ENCODE measurements at places on chromosomes 6 and 20.
A peak's percentile ranks its signal among the peaks of the same experiment; 100 is the strongest.

DNA sequence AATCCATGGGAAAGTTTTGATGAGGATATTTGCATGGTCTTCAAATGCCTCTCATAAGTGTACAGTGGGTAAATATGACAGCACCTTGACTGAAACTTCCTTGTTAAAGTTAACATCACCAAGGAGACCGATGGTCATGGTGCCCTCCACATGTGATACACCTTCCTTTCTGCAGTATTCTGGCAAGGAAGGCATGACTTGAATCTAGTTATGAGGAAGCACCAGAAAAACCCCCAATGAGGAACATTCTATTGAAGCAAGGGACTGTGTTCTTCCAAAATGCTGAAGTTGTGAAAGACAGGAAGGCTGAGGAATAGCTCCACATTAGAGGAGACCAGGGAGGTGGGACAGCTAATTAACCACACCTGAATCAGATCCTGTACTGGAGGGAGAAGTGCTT, 118.3 kb downstream of the SLC24A3 start:
- DNase-seq, result no peak

DNA sequence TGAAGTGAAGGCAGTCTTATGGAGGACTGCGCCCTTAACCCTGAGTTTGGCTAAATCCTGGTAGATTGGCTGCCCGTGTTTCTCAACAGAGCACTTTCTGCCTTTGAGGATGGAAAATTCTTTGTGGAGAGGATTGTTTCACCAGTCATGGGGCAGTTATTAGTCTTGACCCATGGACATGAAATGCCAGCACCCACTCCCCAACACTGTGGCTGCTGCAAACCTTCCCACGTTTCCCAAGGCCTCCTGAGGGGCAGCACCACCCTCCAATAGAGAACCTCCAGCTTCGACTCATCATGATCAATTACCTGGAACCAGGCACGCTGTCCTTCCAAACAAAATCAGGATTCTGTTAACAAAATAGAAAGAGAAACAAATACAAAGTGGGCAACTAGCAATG, 117.8 kb downstream of the PXDC1 start:
- no peak for DNase-seq

DNA sequence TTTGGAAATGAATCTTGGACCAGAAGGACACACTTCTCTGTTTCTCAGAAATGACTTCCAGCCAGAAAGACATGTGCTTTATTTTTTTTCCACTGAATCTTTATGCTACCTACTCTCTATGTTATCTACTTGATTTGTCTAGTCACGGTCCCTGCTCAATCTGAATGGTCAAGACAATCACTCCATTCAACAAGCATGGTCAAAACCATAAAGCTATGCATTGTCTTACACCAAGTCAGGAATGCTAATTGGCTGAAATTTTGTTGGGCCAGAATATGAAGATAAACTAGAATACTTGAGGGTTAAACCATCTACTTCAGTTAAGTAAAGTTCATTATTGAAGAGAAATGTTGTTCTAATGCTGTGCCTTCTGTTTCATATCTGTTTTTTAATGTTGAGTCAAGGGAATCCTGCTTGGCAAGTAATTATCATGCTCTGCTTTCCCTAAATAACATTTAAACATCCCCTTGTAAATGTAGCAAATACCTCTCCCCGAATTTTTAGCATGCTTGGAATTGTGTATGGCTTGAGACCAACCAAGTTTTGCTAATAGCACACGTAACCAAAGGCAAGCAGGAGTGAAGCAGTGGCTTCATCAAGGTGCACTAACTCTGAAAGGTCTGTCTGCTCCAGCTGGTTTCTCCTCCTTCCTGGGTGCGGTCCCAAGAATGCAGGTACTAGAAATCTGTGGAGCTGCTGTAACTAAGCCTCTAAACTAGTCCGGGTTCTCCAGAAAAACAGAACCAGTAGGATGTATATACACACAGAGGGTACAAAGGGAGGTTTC, 190.3 kb upstream of the CDYL start:
- no peak for DNase-seq

GRCh38 chr20:18138639-18139583, 1.2 kb downstream of the KAT14 start:
- DNase-seq, result peak; percentile 25

DNA sequence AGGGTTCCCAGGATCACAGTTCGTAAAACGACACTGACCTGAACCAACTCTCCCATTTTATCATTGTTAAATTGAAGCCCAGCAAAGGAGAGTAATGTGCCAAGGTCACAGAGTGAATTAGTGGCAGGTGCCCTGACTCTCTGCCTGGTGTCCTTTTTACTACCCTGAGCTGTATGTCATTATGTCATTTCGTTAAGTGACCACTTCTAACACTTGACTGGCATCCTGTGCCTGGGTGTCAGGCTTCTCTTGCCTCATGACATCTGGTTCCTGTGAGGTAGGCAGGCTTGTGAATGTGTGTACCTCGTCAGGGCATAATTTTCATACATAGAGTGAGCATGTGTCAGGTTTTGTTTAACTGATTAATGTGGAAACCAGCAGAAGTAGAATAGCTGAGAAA, 48.6 kb downstream of the RALY start:
- no peak for DNase-seq

- no peak for DNase-seq
Measured at GRCh38 chr6:72933233-72933632, 292.1 kb downstream of the KHDC1L start.

GRCh38 chr6:11492464-11493290, 44.9 kb upstream of the TMEM170B start:
- DNase-seq, result no peak

- DNase-seq, result no peak
Measured at GRCh38 chr20:57998276-57998675, 230.2 kb downstream of the ANKRD60 start.

DNA sequence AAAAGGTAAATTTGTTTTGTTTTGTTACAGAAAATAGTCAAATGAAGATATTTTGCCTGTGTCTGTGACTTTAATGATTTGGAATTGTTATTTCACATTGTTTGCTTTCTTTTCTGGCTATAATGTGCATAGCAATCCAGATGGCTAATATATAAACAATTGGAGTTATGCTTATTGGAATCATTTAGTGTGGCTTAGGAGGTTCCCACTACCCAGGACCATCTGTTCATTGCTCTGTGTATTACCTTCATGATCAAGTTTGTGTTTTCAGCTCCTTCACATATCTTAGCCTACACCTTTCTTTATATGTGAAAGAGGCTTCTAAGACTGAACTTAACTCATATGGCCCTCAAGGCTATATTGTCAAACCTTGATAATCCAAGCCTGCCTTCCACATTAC, 232.9 kb downstream of the BCKDHB start:
- DNase-seq, result no peak

DNA sequence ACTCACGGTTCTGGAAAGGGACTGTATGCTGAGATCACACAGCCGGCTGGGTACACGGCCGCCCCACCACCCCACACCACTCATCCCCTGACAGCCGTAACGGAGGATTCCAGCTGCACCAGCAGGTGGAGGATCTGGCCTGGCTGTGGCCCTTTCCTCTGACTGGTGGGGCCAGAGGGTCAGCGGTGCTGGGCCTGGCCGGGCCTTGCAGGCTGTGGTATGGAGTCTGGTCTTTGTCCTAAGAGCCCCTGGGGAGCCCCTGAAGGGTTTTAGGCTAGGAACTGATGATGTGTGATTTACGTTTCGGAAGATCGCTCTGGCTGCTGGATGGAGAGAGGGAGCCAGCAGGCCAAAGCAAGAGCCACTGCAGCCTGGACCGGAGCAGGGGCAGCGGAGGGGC, 26.6 kb downstream of the NOL4L start:
- DNase-seq, result no peak

DNA sequence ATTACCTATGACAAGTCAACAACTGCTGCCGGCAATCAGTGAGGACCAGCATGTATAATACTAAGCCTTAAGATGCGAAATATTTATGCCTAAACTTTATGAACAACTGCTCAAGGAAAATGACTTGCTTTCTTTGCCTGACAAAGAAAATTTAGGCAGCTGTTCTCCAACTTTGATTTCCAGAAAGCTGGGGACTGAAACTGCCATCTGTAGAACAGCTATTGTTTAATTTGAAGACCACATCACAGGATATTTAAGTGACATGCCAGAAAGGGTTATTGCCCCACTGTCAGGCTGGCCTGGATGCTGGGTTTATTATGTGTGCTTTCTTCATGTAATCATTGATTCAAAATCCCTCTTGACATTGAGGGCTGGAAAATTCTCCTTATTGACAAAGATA, 153.9 kb upstream of the ENPP5 start:
- DNase-seq, result no peak

- peak; percentile 19 for DNase-seq
Measured at GRCh38 chr6:156953479-156954146, 176.4 kb downstream of the ARID1B start.

GRCh38 chr6:136022224-136022874, 170.8 kb downstream of the PDE7B start:
- DNase-seq, result no peak

DNA sequence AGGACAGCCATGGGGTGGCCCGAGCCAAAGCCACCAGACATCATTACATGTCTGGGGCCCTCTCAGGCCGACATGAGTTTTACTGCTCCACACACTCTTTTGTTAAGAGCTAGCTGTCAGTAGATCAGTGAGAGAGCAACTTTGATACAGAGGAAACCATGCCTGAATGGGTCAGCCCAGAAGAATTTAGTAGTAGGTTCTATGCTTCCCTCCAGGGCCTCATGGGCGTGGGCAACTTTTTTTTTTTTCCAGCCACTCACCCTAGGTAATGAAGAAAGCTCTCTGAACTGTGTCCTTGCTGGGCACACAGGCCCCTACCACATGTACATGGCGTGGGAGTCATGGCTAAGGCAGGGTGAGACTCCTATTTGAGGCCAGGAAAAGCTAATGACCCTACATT, 38.8 kb downstream of the HLA-F start:
- DNase-seq, result no peak

DNA sequence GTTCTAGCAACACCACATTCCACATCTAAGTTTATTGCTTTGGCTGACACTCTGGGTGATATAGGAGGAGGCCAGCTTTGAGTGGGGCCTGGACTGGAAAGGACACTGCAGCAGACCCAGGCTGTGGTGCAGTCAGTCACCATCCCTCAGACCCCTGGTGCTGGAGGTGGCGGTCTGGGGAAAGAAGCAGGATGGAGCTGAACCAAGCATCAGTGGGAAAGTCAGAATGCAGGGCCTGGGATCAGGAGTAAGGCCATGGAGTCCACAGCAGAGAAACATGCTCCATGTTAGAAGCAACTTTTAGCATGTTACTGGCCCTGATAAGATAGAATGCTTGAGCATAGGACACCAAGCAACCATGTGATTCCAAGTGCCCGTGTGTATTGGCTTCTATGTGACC, 5.9 kb downstream of the HLA-A start:
- DNase-seq, result no peak

GRCh38 chr6:44561832-44562665, 174.5 kb downstream of the CDC5L start:
- DNase-seq, result no peak

- DNase-seq, result peak; percentile 26
Measured at GRCh38 chr6:38997128-38997761, 51.3 kb upstream of the GLP1R start.

- no peak for DNase-seq
Measured at GRCh38 chr6:37243816-37244370, 13.7 kb upstream of the TBC1D22B start.

DNA sequence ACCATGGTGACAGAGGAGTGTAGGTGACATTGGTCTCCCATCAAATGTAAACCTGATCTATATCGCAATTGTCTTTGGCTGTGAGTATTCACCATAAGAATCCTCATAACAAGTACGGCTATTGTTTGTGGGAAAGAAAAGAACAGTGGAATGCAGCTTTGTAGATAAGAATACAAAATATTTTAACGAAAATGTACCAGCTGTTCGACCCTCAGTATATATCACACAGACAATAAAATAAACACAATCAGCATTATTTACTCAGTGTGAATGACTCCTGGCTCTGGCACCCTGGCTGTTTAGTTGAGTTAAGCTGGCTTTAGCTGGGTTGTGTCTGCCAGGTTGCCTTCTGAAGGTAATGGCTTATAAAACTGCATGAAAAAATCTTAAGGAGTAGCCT, 43.4 kb downstream of the SNRNP48 start:
- DNase-seq, result no peak

GRCh38 chr6:54291146-54291545, 17.1 kb upstream of the TINAG start:
- no peak for DNase-seq

GRCh38 chr20:57491373-57491772, 33.6 kb downstream of the CTCFL start:
- no peak for DNase-seq

GRCh38 chr20:33852626-33853506, 41.7 kb downstream of the CHMP4B start:
- DNase-seq, result no peak

- DNase-seq, result no peak
Measured at GRCh38 chr6:110728501-110728900, 86.8 kb downstream of the CDK19 start.

DNA sequence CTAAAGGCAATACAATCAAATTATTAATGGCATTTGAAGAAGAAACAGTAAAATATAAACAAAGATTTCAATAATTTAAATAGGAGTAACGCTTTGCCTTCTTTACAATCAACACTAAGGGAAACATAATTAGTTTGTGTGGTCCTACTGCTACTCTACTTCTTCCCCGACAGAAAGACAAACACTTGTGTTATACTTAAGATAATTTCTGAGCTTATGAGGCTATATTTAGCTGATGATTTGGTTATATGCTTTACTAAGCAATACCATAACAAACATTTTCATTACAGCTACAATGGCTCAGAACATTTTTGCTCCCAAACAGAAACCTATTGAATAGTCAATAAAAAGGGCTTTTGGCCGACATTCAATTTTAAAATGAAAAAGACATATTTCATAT, 1217.2 kb upstream of the GJE1 start:
- no peak for DNase-seq

DNA sequence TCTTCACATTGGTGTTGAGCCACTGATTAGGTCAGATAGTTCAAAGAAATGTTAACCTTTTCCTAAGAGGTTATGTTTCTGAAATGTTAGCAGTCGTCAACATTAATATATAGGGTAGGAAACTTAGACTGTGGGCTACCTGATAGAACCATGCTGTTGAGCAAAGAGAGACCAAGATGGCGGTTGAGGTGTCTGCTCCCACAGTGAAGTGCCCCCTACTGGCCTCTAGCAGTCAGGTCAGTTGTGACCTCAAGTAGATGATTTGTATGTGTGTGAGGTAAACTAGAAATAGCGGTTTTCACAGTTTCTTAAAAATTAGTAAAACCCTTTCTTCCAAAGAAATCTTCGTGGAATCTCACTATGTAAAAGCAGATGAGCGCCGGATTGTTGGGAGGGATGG, 40.3 kb downstream of the MTHFD1L start:
- DNase-seq, result no peak

DNA sequence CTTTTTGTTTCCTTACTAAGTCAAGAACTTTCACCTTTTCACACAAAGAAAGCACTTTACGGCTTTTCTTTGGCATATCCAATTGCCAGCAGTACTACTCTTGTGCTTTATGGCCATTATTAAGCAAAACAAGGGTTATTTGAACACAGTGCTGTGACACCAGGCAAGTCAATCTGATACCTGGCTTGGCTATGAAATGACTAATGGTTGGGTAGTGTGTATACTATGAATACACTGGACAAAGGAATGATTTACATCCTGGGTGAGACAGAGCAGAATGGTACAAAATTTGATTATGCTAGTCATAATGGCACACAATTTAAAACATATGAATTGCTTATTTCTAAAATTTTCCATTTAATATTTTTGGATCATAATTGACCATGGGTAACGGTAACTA, 22.1 kb upstream of the ADGRF1 start:
- no peak for DNase-seq

Measured in OCI-LY7 (cell line).